ENCODE measurements at places on chromosomes 5 and 9. TPM values are rescaled to one million over a fixed set of nuclear protein-coding genes. Genes with fewer than 3 reads are reported as not detected.

Gene FAM200C
- total RNA-seq, result 1.9 TPM

Gene YIPF5
- 73.7 TPM for total RNA-seq

Gene WDR38
- total RNA-seq, result not detected

Gene DRD1
- total RNA-seq, result 0.48 TPM

Gene MEGF10
- total RNA-seq, result not detected

Gene FOXI1
- total RNA-seq, result not detected

Gene OR1J2
- not detected for total RNA-seq

Gene TSSK1B
- total RNA-seq, result not detected

Gene LTC4S
- total RNA-seq, result 0.25 TPM

Gene CTNND2
- not detected for total RNA-seq

Gene CCNI2
- not detected for total RNA-seq

Gene AQP3
- total RNA-seq, result 19.7 TPM

Gene RICTOR
- total RNA-seq, result 10.2 TPM

Gene TGFBR1
- total RNA-seq, result 63.1 TPM

Gene SVEP1
- total RNA-seq, result 1.8 TPM

All from A549 treated with CORT108297 at 1 μM for 4 hours (cell line).